ENCODE measurements at places on chromosomes 3 and 15.

DNA sequence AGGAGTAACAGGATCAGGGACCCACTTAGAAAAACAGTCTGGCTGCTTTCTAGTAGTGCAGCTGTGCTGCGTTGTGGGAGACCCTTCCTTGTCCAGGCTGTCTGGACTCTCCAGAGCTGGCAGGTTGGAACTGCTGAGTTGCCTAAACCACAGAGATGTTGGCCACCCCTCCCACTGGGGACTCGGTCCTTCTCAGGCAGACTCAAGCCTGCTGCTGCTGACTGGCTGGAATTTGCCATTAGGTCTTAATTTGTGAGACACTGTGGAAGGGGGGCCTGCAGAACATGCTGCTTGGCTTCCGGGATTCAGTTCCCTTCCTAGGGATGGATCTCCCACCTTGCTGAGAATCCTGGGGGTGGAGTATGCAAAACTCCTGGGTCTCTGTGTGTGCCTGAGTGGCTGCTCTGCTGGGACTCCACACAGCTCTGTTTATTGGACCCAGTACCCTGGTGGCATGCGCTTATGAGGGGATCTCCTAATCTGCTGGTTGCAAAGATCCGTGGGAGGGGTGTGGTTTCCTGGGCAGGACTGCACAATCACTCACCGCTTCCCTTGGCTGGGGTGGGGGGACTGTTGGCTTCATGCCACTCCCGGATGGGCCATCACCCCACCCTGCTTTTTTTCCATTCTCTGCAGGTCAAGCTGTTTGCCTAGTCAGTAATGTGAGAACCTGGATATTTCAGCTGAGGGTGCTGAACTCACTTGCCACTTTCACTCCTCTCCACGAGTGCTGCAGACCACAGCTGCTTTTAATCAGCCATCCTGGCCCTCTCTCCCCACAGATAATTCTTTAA, 150.5 kb downstream of the CFAP20DC start:
- DNase-seq, result no peak

DNA sequence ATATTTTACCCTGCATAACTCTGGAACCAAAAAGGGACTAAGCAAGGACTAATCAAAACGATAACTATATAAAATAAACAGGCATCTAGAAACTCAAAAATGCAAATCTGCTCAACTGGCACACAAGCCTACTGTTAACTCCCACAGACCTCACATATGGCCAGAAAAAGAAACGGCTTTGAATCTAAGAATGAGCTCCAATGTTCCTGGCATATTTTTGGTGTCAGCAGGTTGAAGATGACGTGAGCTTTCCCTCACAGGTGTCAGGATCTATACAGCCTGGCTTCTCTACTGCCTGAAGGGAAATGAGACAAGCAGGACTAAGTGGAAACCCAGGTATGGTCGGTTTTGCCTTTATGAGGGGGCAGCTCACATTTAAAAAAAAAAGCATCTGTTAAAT, 120.1 kb upstream of the SPATA12 start:
- DNase-seq, result no peak

DNA sequence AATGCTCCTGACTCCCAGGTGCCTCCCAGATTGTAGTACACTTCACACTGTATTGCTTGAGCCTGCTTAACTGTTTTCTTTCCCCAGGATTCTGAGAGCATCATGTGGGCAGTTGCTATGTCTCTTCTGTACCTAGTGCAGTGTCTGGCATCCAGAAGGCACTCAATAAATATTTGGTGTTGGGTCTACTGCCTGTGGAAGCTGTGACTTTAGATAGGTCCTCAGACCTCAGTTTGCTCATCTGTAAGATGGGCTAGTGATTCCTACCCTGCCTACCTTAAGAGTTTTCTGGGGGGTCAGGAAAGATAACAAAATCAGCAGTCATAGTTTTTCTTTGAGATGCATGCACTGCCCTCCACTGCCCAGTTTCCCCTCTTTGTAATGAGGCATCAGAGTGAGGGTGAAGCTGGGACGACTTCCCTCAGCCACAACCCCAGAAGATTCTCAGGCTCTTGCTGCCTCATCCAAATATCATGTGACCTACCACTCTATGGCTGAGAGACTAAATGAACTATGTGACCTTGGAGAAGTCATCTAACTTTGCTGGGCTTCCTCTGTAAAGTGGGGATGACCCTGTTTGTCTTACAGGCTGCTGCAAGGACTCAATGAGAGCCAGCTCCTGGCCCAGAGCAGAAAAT, 50.4 kb downstream of the ATP2B2 start:
- DNase-seq, result no peak

- peak; percentile 100 for DNase-seq
Observed at GRCh38 chr3:50340448-50341329, at the start of gene RASSF1. TSS of gene RASSF1 (minus strand) at chr3:50340836. CDS start at chr3:50340805, 31 bp downstream.

- no peak for DNase-seq
Observed at GRCh38 chr3:8937064-8938020, 25.9 kb downstream of the RAD18 start.

DNA sequence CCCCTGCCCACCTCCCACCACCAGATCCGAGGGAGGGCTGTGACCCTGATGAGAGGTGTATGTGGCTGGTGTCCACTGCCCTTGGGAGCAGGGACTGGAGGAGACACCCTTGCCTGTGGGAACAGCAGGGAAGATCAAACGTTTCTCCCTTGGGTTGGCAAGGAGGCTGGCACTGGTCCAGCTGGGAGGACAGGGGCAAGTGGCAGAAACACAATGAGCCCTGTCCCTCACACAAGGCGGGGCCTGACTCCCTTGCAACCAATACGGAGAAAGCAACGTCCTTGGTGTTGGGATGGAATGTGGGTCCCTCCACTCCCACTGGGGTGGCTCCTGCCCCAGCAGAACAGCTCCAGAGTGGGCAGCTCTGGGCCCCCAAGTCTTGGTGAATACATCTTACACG, 5.2 kb downstream of the HYAL2 start:
- no peak for DNase-seq

DNA sequence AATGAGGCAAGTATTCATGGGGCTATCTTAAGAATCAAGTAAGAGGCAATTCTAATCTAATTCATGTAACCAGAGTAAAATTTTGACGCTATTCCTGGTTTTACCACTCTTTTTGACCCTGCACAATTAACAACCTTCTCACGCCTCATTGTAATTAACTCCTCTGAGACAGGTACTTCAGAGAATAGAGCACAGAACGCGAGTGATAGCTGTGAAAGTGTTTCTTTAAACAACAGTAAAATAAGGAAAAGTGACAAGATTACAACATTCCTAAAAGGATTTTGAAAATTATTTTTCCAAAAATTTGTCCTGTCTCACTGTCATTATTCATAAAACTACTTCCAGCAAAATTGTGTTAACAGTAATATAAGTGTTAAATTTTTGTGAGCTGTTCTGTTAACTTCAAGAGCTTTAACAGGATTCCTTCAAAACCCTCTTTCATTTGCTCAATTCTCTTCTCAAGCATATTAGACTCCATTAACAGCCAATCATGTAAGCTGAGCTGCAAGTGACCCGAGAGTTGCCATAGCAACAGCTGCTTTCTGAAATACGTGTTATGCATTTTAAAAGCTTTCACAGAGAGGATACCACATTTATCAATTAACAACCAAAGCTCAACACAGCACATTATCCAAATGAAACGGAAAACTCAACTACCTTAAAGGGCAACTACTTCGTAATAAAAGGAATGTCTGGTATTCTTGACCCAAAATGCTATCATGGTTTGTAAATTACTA, 93.1 kb downstream of the STAG1 start:
- DNase-seq, result no peak

GRCh38 chr15:33131552-33132232, 62.8 kb downstream of the FMN1 start:
- DNase-seq, result no peak

DNA sequence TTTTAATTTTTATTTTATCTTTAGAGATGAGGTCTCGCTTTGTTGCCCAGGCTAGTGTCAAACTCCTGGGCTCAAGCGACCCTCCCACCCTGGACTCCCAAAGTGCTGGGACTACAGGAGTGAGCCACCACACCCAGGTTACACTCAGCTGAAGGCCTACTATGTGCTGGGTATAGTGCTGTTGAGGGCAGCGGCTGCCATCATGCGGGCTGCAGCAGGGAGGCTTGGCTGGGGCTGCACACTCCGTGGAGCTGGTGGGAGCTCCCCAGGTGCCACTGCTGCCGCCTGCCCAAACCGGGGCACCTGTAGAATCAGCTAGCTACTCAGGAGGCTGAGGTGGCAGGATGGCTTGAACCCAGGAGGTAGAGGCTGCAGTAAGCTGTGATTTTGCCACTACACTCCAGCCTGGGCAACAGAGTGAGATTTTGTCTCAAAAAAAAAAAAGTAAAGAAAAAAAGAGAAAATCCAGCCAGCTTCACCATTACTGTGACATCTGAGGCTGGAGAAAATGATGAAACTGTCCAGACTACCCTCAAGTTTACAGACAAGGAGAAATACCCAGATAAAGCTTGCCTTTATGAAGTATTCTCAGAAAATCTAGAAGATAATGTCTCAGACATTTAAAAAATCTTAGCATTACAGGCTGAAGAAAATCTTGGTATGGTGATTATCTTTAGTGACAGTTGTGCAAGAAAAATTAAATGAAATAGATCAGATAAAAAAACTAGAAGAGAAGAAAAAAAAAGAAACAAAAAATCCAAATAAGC, 42.1 kb downstream of the CRABP1 start:
- no peak for DNase-seq

GRCh38 chr3:48474619-48475018, 28.1 kb downstream of the ATRIP start:
- DNase-seq, result no peak

DNA sequence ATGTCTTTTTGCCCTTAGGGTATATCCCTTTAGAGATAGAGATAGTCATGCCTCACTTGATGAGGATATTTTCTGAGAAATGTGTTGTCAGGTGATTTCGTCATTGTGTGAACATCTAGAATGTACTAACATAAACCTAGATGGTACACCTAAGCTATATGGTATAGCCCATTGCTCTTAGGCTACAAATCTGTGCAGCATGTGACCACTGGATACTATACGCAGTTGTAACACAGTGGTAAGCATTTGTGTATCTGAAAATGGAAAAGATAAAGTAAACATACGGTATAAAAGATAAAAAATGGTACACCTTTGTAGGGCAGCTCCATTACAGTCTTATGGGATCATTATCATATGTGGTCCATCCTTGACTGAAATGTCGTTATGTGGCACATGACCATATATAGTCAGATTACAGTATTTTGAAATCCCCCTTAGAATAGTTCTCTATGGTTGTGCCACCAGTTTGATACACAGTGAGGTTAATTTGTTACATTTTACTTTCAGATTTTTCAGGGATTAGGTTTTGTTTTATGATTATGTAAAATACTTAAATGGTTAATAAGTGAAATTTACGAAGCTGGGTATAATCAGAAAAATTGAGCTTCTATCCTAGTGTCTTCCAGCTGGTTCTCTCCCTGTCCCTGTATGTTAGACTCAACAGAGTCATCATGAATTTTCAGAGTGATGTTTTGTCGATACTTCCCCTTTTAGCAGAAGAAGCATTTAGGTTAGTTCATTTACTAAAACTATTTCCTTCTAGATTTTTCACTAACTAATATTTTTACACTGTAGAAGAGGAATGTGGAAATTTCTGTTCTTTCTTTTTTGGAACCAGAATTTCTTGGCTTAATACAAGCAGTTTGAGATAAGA, 12.8 kb downstream of the SETD5 start:
- peak; percentile 69 for DNase-seq

- no peak for DNase-seq
Observed at GRCh38 chr3:157088601-157089454, 71.1 kb downstream of the CCNL1 start.

- no peak for DNase-seq
Observed at GRCh38 chr3:12395349-12396012, 88.8 kb upstream of the TSEN2 start.

DNA sequence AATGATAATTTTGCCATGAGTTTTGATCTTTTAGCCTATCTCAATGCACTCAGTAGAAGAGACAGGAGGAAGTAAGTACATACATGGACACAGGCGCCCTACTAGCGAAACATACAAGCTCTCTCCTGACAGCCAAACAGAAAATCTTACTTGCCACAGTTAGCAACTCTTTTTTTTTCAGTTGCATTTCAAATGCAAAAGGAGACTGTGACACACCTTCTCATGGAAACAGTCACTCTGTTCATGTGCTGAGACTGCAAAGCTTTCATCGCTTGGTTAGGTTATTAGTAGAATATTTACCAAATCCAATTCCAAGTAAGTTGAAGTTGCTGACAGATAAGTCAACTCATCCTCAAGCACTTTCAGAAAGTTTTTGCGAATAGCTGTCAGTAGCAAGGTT, 223.3 kb downstream of the FOXP1 start:
- no peak for DNase-seq

- DNase-seq, result no peak
Observed at GRCh38 chr3:179158336-179159039, 10.3 kb downstream of the PIK3CA start.

- DNase-seq, result peak; percentile 77
Observed at GRCh38 chr3:119891944-119892721, 110.2 kb downstream of the NR1I2 start.

- DNase-seq, result no peak
Observed at GRCh38 chr15:62849316-62850106, 193.0 kb upstream of the TPM1 start.

DNA sequence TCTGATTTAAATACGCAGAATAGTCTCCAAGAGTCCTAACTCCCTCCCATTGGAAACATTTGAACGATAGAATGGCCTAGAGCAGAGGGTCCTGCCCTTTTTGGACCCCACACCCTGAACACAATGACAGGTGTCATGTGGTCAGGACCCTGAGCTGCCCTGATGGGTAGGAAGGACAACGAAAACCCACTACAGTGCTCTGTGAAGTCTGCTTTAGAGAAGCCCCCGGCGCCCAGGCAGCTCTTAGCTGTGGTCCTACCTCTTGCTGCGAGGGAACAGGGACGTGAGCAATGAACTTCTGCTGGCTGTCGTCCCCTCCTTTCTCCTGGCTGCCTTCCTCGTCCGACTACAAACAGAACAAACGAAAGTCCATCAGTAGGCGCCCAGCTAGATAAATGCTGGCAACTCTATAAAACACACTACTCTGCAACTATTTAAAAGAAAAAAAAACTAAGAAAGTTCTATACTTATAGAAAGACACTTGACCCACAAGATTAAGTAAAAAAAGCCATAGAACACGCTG, 8.7 kb upstream of the RAB43 start:
- no peak for DNase-seq

- no peak for DNase-seq
Observed at GRCh38 chr15:69489073-69489571, 36.5 kb downstream of the RPLP1 start.

GRCh38 chr3:4447295-4447999, 19.6 kb downstream of the SUMF1 start:
- no peak for DNase-seq

GRCh38 chr15:38564557-38565286, at the start of gene RASGRP1:
TSS of gene RASGRP1 (minus strand) at chr15:38564814. CDS start at chr15:38564628, 186 bp downstream.
- DNase-seq, result no peak

- no peak for DNase-seq
Observed at GRCh38 chr3:197858598-197858997, 67.5 kb downstream of the LRCH3 start.

- DNase-seq, result no peak
Observed at GRCh38 chr3:177883957-177884356, 652.3 kb upstream of the KCNMB2 start.

GRCh38 chr3:134392336-134392983, 18.2 kb upstream of the AMOTL2 start:
- no peak for DNase-seq

All from AML-193 (cell line).